ENCODE measurements at places on chromosomes 6 and 20.
A peak's percentile ranks its signal among the peaks of the same experiment; 100 is the strongest.

- no peak for DNase-seq
These were observed 2.7 kb downstream of the BMP2 start for GRCh38 chr20:6769903-6770785.

GRCh38 chr6:1644516-1645060 is 34.9 kb downstream of the FOXC1 start:
- no peak for DNase-seq

DNA sequence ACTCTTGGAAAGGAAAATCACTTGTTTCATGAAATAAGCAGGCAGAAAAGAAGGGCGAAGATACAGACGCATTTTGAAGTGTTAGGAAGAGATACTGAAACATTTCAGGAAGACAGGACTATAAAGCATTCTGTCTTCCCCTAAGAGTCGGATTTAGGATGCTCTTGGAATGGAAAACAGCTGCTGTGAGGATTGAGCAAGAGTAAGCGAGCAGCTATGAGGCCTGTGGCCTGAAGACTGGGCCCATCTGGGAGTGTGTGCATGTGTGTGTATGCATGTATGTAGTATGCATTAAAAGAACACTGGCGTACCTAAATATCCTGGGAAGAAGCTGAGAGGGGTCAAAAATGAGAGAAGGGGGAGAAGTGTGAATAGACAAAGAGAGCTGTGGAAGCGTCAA is 83.6 kb downstream of the SIM1 start:
- no peak for DNase-seq

GRCh38 chr6:69238067-69238466 is 558.7 kb downstream of the LMBRD1 start:
- DNase-seq = no peak

DNA sequence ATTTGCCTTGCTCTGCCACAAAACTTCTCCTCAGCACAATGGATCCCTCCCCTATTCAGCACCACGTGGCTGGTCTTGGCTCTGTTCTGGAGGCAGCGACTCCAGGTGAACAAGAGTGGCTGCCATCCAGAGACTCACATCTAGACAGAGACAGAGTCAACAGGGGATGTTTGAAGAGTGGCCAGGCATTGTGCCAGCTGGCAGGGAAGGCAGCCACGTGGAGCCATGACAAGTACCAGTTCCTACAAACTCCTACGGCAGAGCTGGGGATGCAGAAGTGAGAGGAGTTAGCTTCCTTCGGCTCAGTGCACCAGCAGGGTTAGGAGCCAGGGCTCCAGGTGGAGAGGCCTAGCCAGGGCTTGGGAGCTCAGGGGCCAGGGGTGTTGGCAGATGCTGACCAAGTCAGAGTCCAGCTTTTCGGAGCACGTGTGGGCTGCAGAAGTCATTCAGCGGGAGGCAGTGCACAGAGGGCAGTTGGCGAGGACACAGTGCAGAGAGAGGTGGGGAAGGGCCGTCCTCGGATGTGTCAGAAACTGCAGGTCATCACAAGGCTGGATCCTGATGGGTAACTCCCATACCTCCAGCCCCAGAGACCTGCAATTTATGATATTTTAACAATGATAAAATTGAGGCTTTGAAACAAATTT is 171.7 kb upstream of the PDE10A start:
- no peak for DNase-seq

DNA sequence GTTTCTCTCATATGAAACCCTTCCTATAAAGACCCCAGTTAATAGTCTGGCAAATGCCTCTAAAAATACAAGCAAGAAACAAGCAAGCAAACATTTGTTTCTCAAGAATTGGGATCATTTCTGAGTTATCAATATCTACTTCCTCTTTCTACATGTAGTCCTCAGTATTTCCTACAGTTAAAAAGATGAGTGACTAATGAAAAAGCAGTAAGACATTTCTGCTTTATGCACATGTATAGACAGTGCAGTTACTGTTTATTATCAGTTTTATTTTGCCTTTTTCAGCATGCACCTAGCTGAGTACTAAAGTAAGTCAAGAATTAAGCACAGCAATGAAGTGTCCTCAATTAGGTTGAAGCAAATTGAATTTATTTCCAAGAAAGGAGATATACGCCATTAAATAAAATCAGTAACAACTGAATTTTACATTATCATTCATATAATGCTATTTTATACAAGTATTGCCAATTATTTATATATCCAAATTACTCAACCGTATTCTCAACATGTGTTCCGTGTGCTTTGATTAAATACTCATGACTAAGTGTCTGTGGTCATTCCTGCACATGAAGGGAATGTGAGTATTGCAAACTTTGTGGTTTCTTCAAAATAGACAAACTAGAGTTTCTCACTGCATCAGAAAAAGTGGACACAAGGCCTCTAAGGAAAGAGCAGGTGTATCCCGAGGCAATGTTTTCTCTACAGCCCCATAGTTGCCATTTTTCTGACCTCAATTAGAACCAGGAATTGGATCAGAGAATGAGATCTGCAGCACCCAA is 159.3 kb upstream of the MARCKS start:
- DNase-seq = no peak

- no peak for DNase-seq
These were observed 3.1 kb downstream of the ADRM1 start for GRCh38 chr20:62305765-62306413.

DNA sequence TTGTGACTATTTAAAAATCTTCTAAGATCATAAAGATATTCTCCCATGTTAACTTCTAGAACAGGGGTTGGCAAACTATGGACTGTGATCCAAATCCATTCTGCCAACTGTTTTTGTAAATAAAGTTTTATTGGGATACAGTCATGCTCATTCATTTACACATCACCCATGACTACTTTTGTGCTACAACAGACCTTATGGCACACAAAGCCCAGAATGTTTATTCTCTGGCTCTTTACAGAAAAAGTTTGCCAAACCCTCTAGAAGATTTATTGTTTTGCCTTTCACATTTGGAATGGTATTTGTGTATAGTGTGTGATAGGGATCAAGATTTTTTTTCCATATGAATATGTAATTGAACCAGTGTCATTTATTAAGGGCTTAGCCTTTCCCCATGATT is 341.7 kb downstream of the CD83 start:
- no peak for DNase-seq

- DNase-seq = no peak
These were observed 859.8 kb downstream of the MAFB start for GRCh38 chr20:39829256-39829655.

- DNase-seq = no peak
These were observed 83.1 kb downstream of the FKBP5 start for GRCh38 chr6:35605600-35605999.

DNA sequence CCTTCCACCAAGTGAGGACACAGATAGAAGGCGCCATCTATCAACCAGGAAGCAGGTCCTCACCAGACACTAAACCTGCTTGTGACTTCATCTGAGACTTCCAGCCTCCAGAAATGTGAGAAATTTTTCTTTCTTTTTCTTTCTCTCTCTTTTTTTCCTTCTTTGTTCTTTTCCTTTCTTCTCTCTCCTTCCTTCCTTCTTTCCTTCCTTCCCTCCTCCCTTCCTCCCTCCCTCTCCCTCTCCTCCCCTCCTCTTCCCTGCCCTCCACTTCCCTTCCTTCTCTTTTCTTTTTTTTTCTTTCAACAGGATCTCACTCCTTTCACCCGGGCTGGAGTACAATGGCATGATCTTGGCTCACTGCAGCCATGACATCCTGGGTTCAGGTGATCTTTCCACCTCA is 37.4 kb upstream of the MCUR1 start:
- DNase-seq = no peak

GRCh38 chr20:32609111-32609773 is 24.1 kb upstream of the NOL4L start:
- DNase-seq = no peak

DNA sequence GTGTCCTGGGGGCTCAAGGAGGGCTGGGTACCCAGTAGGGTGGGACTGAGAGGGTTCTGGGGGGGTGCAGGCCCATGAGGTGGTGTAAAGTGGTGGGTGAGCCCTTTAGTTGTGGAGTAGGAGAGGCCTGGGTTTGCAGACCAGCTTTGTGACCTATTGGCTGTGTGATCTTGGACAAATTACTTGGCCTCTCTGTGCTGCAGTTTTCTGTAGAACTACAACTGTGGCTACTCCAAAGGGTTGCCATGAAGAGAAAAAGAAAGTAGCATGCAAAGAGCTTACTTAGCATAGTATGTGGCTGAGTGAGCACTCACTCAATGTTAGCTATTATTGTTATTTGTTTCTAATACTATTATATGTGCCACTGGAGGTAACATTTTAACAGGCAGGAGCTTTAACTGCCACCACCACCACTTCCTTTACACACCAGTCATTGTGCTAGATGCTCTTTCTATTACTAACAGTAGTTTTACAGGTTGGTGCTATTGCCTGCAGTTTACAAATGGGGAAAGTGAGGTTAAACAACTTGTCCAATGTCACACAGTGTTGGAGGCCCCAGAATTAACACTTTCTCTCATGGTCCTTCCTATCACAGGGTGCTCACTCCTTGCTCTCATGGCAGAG is 286.8 kb downstream of the DHX35 start:
- no peak for DNase-seq

DNA sequence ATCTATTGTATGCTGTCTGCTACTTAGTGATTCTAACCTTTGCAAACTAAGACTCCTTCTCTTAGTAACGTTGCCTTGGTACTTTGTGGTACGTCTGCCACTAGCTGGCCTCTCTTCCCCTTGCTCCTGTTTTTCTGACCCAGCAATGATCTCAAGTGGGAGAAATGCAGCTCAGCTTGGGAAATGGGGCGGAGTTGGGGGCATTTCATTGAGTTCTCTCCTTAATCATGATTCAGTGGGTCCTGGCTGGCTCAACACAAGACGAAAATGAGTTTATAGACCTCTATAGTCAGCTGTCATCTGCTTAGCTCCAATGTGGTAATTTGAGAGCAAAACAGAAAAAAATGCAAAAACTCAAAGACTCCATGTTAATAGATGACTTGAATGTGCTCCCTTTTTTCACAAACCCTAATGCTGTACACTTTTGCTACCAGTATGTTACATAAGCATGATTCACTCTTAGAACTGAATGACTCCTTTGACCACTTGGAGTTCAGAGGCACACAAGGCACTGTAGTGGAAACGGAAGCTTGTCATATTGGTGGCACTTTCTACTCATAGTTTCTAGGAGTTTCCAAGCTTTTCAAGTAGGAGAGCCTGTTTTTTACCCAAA is 55.3 kb upstream of the SOX4 start:
- DNase-seq = no peak

DNA sequence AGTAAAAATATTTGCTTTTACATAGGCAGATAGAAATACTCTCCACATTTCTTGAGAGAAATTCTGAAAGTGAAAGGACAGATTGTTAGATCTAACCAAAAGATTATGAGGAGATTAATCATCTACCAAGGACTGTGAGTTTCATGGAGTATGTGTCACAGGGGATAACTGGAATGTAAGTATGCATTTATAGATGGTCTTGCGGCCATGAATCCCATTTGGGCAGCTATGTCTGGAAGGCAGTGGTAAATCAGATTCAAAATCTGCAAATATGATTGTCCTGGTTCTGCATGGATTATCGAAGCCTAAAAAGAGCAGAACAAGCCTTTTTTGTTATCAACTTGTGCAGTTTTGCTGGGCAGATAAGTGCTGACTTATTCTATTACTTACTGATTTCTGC is 293.8 kb downstream of the RFPL4B start:
- DNase-seq = no peak

DNA sequence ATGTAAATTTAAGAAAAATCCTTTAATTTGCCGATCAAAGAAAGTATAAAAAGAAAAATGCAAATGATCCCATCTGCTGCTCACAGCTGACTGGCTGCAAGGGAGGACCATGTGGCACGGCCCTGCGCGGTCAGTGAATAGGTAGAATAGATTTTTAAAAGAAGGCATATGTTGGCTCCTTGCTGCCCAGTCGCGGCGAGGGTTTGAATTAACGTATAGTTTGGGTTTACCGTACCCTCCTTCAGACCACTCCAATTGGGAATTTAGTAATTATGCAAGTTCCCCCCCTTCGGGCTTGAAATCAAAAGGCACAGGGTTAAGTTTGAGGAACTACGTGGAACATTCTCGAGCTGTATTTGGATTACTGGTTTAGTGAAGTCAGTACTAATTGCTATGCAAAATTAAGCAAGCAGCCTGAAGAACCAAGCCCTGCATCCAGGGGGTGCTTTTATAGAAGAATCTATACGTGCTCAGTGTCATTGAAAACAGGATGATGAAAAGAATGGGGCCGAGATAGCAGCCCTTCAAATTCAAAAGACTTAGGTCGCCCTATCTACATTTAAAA is 1.1 kb upstream of the BEND3 start:
- no peak for DNase-seq

- peak; percentile 43 for DNase-seq
These were observed 27.1 kb downstream of the ULBP1 start for GRCh38 chr6:149990661-149991471.

DNA sequence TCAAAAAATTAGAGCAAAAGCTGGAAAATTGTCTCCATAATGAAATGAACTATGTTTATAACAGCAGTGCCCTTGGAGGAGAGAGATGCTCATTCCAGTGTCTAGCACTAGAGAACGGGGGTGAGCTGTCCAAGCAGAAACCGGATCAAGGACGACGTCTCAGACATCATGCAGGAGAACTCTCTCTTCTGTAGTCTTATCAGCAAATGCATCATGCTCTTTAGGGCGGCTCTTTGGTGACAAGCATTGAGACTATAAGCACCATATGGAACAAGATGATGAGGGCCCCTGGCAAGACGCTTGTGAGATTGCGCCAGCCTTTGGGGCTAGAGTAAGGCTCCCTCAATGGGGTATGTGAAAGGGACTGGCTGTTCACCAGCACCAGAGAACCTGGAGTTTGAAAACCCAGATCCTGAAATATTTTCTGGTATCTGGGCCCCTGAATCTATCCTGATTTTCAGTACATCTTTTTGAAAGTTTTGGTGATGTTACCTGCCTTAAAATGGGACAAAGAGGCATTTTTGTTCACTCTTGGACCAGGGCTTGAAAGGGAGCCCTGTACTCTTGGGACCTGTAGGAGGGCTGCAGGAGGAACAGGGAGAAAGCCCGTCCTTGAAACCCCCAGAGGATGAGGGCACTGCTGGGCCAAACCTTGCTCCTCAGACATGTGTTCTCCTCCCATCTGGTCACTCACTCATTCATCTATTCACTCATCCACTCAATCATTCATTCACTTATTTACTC is 127.6 kb downstream of the TTLL2 start:
- DNase-seq = no peak

GRCh38 chr6:68973066-68973465 is 338.0 kb downstream of the ADGRB3 start:
- no peak for DNase-seq

DNA sequence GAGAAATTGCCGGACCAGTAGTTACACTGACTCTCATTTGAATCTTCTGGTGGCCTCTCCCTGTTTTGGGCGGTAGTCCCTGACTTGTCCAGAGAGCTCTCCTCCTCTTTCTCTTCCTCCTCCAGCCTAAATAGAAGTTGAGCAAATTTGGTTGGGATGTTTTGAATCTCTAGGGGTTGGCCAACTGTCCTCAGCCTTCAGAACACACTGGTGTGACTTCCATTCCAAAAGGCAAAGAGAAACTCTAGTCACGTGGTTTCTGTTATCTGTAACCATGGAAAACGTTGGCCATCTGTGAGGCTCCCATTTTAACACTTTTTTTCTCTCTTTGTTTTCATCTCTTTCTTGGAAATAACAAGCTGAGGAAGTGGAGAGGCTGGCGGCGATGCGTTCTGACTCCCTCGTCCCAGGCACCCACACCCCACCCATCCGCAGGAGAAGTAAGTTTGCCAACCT is 275.3 kb downstream of the TBC1D7 start:
- DNase-seq = no peak

GRCh38 chr6:159594750-159595117 is 98.3 kb downstream of the SOD2 start:
- DNase-seq = no peak

GRCh38 chr6:81049425-81050042 is 702.9 kb downstream of the TENT5A start:
- DNase-seq = no peak
